PC-3 (cell line): ENCODE measurements at places on chromosomes 2 and 18. TPM values are rescaled to one million over a fixed set of nuclear protein-coding genes. Genes with fewer than 3 reads are reported as not detected.

Gene UPP2
- not detected in 2 replicates for total RNA-seq

Gene DUSP19
- 0.51 and 0.58 TPM in 2 replicates for total RNA-seq

Gene ARHGEF33
- total RNA-seq: 0.04 and 0.06 TPM in 2 replicates

Gene PID1
- total RNA-seq: 0.84 and 1.8 TPM in 2 replicates

Gene FAM237A
- not detected in 2 replicates for total RNA-seq

Gene CEP76
- 13.5 and 25.1 TPM in 2 replicates for total RNA-seq

Gene ATOH8
- total RNA-seq: 0.04 TPM in 1 of 2 replicates, not detected in the other

Gene SCLY
- 19.5 and 23.1 TPM in 2 replicates for total RNA-seq

Gene GREB1L
- total RNA-seq: 6.3 and 10.3 TPM in 2 replicates

Gene EFEMP1
- 52.0 and 59.6 TPM in 2 replicates for total RNA-seq

Gene C2orf66
- total RNA-seq: 0.51 TPM in 1 of 2 replicates, not detected in the other

Gene ADAM23
- total RNA-seq: 0.22 and 0.69 TPM in 2 replicates

GRCh38 chr2:233032551-233033320 lies at the start of gene NEU2:
Gene NEU2 (plus strand): TSS chr2:233032672. CDS start chr2:233032672, 0 bp downstream.
- H3K27ac ChIP-seq: peak within 1 kb of the TSS; percentile 98
- H3K4me1 ChIP-seq: peaks cover 80% of the 10 kb centered on the region
- H3K27me3 ChIP-seq: no peaks in the 10 kb centered on the region
- H3K36me3 ChIP-seq: no peaks in the 10 kb centered on the region

GRCh38 chr2:113148606-113149552 lies 21.5 kb downstream of the IL1RN start:
- H3K27ac ChIP-seq: no peak overlapping the region
- peaks cover 7% of the 10 kb centered on the region; the same call in 1 of the 2 replicates for H3K4me1 ChIP-seq
- peak; percentile 39 for DNase-seq
- H3K4me3 ChIP-seq: no peak overlapping the region
- no peaks in the 10 kb centered on the region for H3K36me3 ChIP-seq

DNA sequence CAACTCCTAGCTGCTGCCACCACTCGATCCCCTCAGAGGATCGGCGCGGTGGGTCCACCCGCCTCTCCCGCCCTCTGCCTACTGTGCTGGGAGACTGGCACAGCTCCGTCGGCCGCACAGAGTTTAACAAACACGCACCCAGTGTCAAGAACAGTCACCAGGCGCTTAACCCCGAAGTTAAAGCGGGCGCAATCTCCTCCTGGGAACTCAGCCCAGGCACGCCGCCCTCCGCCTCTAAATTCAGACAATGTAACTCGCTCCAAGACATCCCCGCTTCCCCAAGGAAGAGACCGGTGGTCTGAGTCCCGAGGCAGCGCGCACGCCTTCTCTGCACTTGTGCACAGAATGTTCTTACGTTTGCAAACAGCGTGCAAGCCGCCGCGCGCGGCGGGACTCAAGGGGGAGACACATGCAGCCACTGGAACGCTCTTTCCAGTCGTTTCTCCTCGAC lies 533 bp downstream of the CXCR4 start:
- H3K4me1 ChIP-seq: peaks cover 17% of the 10 kb centered on the region; the same call in 1 of the 2 replicates
- DNase-seq: peak; percentile 12
- peak overlapping the region; percentile 65 for H3K4me3 ChIP-seq
- H3K36me3 ChIP-seq: no peaks in the 10 kb centered on the region

DNA sequence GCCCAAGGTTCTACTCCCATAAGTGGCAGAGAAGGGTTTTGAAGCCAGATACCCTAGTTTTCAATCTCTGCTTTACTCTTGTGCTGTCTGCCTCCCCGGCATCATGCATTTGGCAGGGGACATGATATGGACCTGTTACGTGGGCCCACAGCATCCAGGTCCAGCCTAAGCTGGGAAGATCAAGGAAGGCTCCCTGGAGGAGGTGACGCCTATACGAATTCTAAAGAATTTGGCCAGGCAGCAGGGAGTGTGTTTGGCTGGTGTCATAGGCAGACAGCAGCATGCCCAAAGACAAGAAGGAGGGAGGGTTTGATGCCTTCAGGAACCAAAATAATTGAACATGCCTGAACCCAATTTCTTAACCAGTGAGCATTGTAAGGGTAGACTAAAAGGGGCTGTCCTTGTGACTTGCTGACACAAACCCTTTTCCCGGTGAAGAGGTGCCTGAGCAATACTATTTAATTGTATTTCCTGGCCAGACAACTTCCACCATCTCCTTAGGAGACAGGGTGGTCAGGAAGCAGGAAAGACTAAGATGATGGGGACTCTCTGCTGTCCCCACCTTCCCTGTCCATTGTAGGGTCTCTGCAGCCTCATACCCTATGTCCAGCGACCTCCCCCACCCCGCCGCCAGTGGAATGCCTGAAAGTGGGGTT lies 21.3 kb downstream of the NRP2 start:
- no peak overlapping the region for H3K4me3 ChIP-seq
- no peaks in the 10 kb centered on the region for H3K36me3 ChIP-seq
- no peak for DNase-seq
- H3K27me3 ChIP-seq: no peaks in the 10 kb centered on the region

- H3K4me1 ChIP-seq: peaks cover 65% of the 10 kb centered on the region
- peak overlapping the region; percentile 96 for H3K27ac ChIP-seq
- peaks cover 16% of the 10 kb centered on the region; the same call in 1 of the 2 replicates for H3K36me3 ChIP-seq
- no peaks in the 10 kb centered on the region for H3K27me3 ChIP-seq
Observed at GRCh38 chr18:77127769-77128671, 4.6 kb downstream of the MBP start.

DNA sequence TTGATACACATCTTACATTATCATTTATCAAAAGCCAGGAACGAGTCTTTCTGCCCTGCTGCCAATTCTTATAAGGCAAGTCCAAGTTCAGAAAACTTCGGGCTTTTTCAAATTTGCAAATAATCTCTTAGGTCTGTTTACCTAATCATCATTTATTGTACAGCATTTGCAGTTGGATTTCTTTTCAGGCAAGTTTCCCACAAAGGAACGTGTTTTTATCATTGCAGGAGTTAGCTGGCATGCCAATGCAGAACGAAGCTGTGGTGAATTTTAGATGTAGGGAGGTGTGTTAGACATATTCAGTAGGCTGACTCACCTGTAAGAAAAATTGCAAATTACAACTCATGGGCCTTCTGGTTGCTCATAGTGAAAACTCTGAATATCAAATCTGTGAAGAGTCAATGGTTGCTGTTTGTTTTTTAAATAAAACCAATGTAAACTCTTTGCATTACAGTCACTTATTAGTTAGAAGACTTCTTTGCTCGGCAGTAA lies 209.6 kb downstream of the SRBD1 start:
- no peak for DNase-seq
- H3K27ac ChIP-seq: no peak overlapping the region
- H3K36me3 ChIP-seq: no peaks in the 10 kb centered on the region
- no peaks in the 10 kb centered on the region for H3K4me1 ChIP-seq

- no peak for DNase-seq
- H3K36me3 ChIP-seq: no peaks in the 10 kb centered on the region
- no peaks in the 10 kb centered on the region for H3K4me1 ChIP-seq
- H3K4me3 ChIP-seq: no peak overlapping the region
- no peaks in the 10 kb centered on the region for H3K27me3 ChIP-seq
Observed at GRCh38 chr18:28408528-28408927, 231.6 kb upstream of the CDH2 start.

GRCh38 chr2:44918095-44918775 lies 23.3 kb upstream of the SIX3 start:
- peak overlapping the region; percentile 8; the same call in 1 of the 2 replicates for H3K27ac ChIP-seq
- H3K27me3 ChIP-seq: no peaks in the 10 kb centered on the region
- peaks cover 17% of the 10 kb centered on the region for H3K4me1 ChIP-seq
- DNase-seq: peak; percentile 81

GRCh38 chr2:178194600-178195389 lies 483 bp downstream of the OSBPL6 start:
- H3K4me1 ChIP-seq: peaks cover 26% of the 10 kb centered on the region
- no peaks in the 10 kb centered on the region for H3K27me3 ChIP-seq
- DNase-seq: peak; percentile 58
- peak overlapping the region; percentile 83 for H3K4me3 ChIP-seq
- H3K27ac ChIP-seq: no peak overlapping the region

DNA sequence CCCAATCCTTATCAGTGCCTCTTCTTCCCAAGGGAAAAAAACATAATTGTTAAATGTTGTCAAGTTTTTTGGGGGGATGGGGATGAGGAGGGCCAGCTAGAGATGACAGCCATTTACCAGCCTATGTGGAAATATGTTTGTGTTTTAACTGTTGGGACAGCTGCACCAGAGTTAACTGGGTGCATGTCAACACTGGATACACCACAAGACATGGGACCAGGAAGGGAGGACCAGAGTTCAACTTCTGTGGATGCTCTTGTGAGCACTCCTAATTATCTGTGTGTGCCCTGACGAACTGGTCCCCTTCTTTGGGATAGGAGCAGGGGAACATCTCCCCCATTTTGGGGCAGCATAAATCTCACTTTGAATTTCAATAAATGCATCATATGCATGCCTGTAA lies 66.1 kb upstream of the FZD5 start:
- no peaks in the 10 kb centered on the region for H3K27me3 ChIP-seq
- no peaks in the 10 kb centered on the region for H3K36me3 ChIP-seq
- no peak overlapping the region for H3K4me3 ChIP-seq
- no peak overlapping the region for H3K27ac ChIP-seq
- DNase-seq: no peak

- no peaks in the 10 kb centered on the region for H3K36me3 ChIP-seq
- H3K4me1 ChIP-seq: peaks cover 27% of the 10 kb centered on the region
- no peak for DNase-seq
- no peak overlapping the region for H3K27ac ChIP-seq
- H3K27me3 ChIP-seq: no peaks in the 10 kb centered on the region
Observed at GRCh38 chr2:226609366-226609765, 190.3 kb downstream of the IRS1 start.

DNA sequence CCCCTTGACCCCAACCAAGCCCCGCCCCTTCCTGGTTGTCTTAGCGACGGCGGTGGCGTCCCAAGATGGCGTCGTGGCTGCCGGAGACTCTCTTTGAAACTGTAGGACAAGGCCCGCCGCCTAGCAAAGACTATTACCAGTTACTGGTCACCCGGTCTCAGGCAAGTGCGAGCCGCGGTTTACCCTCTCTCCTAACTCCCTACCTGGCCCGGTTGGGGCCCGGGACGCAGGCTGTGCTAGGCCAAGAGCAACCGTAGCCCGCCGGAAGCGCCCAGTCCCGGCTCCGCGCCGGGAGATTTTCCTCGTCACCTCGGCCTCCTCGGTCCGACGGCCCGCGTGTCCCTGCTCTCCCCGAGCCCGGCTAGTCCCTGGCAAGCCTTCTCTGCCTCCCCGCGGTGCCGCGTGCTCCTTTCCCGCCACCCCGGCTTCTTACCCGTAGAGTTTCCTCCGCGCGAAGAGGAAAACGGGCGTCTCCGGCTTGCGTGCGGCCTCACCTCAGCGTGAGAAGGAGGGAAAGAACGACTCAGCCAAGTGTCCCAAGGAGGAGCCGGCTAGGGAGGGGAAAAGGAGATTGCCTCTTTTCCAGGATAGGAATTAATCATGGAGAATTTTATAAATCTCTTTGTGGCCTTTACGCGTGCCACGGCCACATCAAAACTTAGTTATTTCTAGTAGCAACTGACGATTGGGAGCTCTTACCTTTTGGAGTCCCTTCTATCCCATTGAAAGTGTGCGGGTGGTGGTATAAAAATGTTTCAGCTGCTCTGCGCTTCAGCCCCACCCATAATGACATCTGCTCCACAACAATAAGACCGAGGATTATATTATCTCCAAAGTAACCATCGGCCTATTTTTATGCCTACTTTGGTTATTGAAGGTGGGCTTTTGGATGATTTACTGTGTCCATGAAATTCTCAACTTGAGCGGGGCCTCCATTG lies at the start of gene FBXO36:
FBXO36 (plus strand) TSS at position 55 of the 938 bp plus-strand sequence; CDS start at position 66, 11 bp downstream.
- no peaks in the 10 kb centered on the region for H3K27me3 ChIP-seq
- peak; percentile 71 for DNase-seq
- H3K36me3 ChIP-seq: peaks cover 12% of the 10 kb centered on the region; the same call in 1 of the 2 replicates
- peaks cover 26% of the 10 kb centered on the region for H3K4me1 ChIP-seq

- peak; percentile 17 for DNase-seq
- no peaks in the 10 kb centered on the region for H3K27me3 ChIP-seq
- H3K4me1 ChIP-seq: peaks cover 5% of the 10 kb centered on the region; the same call in 1 of the 2 replicates
- H3K36me3 ChIP-seq: no peaks in the 10 kb centered on the region
- H3K27ac ChIP-seq: no peak overlapping the region
- H3K4me3 ChIP-seq: no peak overlapping the region
Observed at GRCh38 chr2:171568089-171568488, 45.8 kb downstream of the CYBRD1 start.

DNA sequence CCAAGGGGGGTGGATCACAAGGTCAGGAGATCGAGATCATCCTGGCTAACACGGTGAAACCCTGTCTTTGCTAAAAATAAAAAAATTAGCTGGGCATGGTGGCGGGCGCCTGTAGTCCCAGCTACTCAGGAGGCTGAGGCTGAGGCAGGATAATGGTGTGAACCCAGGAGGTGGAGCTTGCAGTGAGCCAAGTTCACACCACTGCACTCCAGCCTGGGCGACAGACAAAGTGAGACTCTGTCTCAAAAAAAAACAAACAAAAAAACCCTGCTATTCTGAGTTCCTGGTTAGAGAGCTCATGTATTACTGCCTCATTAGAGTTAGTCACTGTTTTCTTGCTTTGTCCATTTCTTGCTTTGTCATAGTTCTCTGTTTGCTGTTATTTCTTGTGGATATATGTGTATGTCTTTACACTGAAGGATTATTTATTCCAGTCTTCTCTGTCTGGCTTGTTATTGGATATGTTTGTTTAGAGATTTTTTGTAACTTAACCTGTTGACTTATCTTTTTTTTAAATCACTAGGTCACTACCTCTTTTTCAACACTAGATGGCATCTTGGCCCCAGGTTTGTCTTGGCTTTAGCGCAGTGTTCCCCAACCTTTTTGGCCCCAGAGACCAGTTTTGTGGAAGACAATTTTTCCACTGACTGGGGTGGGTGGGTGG lies 17.0 kb downstream of the TTLL4 start:
- peaks cover 20% of the 10 kb centered on the region for H3K4me1 ChIP-seq
- H3K27me3 ChIP-seq: no peaks in the 10 kb centered on the region
- H3K4me3 ChIP-seq: no peak overlapping the region
- H3K27ac ChIP-seq: peak overlapping the region; percentile 6; the same call in 1 of the 2 replicates

GRCh38 chr18:3498698-3499471 lies 48.9 kb downstream of the TGIF1 start:
- no peak for DNase-seq
- no peaks in the 10 kb centered on the region for H3K27me3 ChIP-seq
- H3K27ac ChIP-seq: no peak overlapping the region
- no peaks in the 10 kb centered on the region for H3K36me3 ChIP-seq

GRCh38 chr18:58896268-58896667 lies 31.6 kb downstream of the ZNF532 start:
- H3K27me3 ChIP-seq: no peaks in the 10 kb centered on the region
- no peak overlapping the region for H3K27ac ChIP-seq
- no peak overlapping the region for H3K4me3 ChIP-seq
- H3K4me1 ChIP-seq: peaks cover 27% of the 10 kb centered on the region
- DNase-seq: no peak

DNA sequence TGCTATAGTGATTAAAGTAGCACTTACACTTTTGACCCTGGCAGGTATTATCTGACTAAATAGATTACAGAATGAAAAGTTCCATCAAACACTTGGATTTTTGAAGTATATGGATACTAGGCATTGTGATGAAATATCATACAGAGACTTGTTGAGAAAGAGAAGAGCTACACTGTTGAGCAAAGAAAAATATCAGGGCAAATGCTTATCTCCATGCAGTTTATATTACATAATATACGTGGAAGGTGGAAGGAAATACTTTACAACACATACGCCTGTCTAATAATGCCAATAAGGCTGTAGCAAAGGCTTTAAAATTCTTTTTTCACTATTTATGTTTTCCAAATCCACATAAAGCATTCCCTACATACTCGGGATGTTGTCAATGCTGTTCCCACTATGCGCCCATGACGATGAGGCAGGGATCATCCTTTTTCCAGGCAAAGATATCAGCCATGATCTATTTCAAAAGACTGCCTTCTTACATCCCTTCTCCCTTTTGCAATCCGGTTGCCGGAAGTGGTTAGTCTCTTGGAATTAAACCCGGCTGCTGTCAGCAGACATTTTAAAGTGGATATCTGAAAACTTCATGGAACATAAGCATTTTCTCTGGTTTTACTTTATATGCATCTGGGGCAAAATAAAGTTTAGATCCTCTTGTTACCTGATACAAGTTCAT lies 92.6 kb upstream of the ITGA4 start:
- no peak overlapping the region for H3K27ac ChIP-seq
- no peaks in the 10 kb centered on the region for H3K27me3 ChIP-seq
- H3K4me1 ChIP-seq: no peaks in the 10 kb centered on the region
- no peak for DNase-seq
- no peaks in the 10 kb centered on the region for H3K36me3 ChIP-seq
